CD4-positive, alpha-beta T cell (primary cell): ENCODE measurements at places on chromosomes 7 and 10.
A peak's percentile ranks its signal among the peaks of the same experiment; 100 is the strongest.

DNA sequence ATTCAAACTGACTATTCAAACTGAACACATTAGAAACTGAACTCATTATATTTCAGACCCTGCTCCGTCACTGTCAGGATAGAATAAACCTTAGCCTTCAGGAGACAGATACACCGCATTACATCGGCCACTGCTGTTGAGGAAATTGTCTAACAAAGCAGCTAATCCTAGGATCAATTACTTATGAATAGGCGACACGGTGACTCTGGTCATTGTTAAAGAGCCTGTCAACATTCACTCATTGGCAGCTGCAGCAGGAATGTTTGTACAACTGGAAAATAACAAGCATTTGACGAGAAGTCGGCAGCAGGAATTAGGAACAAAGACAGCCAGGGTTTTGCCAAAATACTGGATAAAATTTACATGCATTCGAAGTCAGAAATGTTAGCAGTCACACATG lies 112.0 kb upstream of the MKX start:
- no peak for DNase-seq

GRCh38 chr7:78770422-78771410 lies 682.8 kb downstream of the MAGI2 start:
- DNase-seq, result no peak

DNA sequence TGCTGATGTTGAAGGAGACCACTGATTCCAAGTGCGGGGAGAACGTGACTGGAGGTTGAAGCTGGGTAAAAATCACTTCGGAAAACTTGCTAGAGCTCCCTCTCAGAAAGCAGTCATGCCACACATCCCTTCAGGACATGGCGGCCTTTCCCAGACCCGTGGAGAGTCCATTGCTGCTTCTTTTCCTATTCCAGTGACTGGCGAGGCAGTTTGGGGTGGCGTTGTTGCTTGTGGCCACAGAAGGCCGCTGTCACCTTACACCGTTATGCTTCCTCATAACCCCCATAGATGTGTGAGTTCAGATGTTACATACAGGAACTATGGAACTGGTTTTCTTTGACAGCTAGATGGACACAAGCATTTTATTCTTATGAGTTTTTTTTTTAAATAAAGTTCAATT lies 235.6 kb upstream of the POM121L12 start:
- no peak for DNase-seq

GRCh38 chr7:105775580-105775979 lies 100.8 kb downstream of the ATXN7L1 start:
- no peak for DNase-seq

- DNase-seq, result peak; percentile 88
These were observed 20.2 kb upstream of the TMEM178B start for GRCh38 chr7:141053626-141054025.

DNA sequence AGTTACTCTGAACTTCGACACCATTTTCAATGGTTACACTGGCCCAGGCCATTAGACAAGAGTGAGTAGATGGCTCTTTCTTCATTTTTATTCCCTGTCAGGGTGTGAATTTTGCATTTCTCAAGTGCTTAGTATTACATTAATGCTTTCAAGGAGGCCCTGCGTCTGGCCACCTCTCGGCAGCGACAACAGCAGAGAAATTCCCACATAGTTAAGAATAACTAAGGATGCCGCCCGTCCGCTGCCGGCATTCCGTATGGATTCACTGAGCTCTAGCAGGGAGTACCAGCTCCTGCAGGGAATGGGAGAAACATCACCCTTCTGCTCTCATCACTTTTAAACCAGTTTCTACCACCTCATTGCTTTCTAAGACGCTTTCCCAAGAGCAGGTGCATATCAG lies 153.6 kb downstream of the TCERG1L start:
- DNase-seq, result no peak

DNA sequence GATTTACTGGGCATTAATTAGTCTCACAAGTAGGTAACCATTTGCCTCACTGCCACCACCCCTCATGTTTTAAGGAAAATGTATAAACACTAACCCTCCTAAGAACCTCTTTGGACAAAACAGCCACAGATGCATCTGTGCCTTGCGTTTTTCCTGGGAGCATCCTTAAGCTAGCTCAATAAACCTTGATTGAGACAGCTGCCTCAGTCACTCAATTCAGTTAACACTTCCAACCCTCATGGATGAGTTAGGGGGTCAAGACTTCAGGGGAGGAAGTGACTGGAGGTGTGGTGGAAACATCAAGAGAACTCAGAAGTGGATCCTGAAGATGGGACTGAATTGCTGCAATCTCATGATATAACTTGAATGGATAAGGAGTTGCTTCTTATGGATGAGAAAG lies 31.5 kb downstream of the CUL2 start:
- DNase-seq, result no peak

DNA sequence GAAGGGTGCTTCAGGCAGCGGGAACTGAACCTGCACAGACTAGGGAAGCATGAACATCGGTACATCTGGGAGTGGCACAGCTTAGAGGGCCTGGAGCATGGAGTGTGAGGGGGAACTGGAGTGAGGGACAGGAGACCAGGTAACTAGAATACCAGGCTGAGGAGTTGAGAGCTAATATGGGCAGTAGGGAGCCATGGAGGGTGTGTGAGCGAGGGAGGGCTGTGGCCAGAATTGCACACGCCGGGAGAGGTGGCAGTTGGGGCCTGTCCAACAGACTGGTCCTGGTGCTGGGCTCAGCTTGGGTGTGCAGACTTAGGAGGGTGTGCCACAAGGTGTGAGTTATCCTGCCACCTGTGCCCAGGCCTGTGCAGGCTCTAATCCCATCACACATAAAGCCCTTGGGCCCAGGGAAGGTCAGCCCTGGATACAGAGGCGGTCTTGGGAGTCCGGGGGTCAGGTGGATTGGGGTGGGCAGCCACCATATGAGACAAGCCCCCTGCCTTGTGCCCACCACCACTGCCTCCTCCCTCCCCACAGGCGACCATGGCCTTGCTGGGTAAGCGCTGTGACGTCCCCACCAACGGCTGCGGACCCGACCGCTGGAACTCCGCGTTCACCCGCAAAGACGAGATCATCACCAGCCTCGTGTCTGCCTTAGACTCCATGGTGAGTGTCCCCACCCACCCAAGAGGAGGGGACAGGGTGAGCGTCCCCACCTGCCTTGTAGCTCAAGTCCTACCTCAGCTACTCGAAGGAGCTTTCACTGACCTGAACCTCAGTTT lies 54.0 kb downstream of the GTF2IRD1 start:
- DNase-seq, result no peak

DNA sequence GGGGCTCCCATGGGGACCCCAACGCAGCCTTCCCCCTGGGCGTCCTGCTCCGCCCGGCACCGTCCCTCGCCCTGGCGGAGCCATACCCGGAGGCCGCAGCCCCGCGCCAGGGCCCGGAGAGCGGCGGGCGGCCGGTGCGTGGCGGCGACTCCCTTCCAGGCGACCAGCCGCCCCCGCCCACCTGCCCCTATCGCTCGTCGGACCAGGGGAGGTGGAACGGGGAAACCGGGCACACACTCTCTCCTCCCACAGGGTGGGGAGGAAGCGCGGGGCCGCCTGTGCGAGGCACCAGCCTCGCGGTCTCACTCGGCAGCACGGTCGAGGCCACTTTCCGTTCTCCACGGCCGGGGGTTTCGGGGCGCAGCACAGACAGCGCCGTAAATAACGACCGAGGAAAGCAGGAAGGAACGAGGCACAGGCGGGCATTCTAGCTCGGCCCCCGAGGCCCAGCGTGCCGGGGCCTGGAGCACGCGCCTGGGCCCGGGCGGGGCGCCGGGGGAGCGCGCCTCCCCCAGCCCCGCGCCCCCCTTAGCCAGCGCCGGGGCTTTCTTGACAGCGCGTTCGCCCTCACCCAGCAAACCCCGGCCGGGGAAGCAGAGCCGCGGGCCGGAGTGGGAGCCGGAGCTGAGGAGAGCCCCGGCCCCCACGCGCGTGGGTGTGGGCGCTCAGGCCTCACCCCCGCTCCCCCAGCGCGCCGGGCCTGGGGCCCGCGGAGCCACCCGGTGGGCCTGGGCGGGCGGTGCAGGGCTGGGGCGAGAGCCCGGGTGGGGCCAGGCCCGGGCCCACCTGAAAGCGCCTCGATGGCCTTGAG lies 936 bp downstream of the IGF2BP3 start:
- DNase-seq, result no peak

GRCh38 chr7:2488272-2488645 lies 12.1 kb upstream of the GRIFIN start:
- no peak for DNase-seq

DNA sequence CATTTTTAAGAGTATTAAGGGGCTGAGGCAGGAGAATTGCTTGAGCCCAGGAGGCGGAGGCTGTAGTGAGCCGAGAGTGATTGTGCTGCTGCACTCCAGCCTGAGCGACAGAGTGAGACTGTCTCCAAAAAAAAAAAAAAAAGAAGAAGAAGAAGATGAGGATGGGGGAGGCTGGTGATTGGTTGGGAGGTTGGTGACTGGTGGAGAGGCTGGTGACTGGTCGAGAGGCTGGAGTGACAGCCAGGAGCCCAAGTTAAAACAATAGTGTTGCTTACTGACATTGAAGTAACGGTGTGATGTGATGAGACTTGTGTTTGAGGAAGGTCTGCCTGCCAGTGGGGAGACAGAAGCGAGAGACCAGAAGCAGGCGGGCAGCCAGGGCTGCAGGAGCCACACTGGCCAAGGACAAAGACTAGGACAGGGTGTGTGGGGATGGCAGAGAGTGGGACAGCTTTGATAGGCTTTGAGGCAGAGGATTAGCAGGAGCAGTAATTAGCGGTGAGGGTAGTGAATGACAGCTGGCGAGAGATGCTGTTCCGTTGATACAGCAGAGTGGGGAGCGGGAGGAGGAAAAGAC lies 4.9 kb downstream of the SRRT start:
- no peak for DNase-seq

DNA sequence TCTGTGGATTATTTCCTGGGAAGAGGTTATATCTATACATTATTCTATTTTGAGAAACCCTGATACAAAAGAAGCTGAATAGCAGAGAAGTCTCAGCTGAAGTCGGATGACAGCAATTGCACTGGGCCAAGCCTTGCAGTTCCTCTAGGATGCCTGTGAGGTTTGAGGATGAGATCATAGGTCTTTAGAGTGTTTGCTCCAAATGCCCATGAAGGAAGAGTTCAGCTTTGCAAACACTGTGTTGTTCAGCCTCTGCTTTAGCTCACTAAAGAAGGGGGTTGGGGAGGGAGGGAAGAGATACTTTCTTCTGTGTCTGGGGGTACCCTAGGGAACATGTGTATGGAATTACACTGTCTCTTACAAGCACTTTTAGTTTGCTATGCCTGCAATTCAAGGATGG lies 282.5 kb upstream of the NRP1 start:
- DNase-seq, result no peak

GRCh38 chr7:70082099-70082611 lies 483.9 kb downstream of the AUTS2 start:
- no peak for DNase-seq

DNA sequence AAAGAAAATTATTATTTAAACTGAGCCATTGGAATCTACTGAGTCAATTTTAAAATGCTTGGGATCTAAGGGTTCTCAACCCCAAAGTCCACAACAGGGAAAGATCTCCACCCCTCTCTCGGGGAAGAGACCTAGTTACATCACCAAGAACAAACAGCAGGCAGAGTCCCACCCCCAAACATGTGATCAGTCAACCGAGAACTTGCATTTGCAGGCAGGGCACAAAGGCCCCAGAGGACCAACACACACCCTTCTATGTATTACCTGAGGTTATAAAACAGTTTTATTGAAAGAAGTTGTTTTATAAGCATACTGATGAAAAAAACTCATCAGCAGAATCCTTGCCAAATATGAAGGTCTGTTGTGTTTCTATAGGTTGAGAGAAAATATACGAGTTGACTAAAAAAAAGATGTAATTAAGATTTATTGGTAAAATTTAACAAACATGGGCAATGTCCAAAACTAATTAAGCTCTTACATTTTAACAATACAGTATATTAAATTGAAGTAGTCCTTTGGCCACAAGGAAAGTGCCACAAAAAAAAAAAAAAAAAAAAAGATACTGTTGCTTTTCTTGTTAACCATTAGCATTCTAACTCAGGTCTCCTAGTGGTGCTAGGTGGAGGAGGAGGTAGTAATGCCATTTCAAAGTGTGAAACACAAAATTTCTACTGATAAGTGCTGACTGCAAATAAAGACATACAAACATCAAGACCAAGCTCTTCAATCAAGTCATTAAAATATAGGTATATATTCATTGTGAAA lies 975 bp upstream of the USP54 start:
- no peak for DNase-seq

DNA sequence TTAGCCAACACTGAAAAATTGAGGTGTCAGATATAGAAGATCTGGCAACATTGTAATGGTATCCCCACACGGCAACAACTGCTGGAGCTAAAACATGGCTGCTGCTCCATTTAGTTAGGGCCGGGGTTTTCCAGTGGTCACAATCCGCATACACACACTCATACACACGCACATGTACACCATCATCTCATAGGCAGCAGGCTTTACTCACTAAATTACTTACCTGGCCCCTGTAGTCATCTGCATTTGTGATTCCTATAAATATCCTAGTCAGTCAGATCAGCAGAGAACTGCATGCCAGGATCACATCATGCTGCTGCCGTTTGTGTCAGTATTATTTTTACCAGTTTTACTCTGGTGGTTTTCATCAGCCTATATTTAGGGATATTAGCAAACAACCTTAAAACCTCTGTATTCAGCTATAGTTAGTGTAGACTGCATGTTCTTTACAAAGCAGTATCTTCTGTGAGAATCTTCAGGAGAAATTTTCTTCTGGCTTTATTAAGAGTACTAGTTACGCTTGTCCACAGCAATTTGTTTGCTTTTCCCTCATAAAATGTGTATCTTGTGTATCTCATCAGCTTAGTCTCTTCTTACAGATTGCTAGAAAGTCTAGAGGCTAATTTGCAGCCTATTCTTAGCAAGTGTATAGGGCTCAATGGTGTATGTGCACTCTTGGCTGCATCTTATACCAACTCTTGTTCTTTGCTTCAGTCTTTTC lies 38.3 kb upstream of the PTPN12 start:
- DNase-seq, result no peak

- DNase-seq, result no peak
These were observed 181.3 kb downstream of the MAGI2 start for GRCh38 chr7:79272066-79272669.

DNA sequence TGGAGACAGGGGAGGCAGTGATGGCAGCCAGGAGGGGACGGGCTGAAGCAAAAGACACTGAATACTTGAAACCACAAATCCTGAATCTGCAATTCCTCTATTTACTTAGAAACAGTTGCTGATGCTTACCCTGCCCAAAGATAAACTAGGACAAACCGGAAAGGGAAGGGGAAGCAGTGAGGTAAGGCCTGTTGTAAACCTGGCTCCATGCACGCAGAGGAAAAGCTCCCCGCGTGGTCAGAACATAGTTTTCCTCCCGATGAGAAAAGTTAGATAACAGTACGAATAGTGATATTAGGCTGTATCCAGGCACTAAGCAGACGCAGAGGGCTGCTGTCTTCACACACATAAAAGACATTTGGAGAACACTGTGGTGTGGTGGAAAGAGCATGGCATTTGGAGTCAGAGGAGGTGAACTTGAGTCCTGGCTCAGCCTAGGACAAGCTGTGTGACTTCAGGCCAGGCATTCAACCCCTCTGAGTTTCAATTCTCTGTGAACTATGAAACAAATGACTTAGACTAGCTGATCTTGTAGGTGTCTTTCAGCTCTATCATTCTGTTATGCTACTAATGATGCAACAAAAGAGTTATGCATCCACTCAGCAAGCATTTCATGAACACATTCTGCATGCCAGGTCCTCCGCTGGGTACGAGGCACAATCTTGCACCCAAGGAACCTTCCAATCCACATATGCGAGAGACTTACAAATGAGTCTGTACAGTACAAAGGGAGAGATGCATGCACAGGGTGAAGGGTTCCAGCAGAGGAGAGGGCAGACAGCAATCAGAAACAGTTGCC lies 80.9 kb downstream of the SORBS1 start:
- DNase-seq, result no peak

GRCh38 chr10:50325449-50326171 lies 74.3 kb upstream of the ASAH2 start:
- no peak for DNase-seq
